ENCODE measurements at places on chromosomes 6 and 20.

DNA sequence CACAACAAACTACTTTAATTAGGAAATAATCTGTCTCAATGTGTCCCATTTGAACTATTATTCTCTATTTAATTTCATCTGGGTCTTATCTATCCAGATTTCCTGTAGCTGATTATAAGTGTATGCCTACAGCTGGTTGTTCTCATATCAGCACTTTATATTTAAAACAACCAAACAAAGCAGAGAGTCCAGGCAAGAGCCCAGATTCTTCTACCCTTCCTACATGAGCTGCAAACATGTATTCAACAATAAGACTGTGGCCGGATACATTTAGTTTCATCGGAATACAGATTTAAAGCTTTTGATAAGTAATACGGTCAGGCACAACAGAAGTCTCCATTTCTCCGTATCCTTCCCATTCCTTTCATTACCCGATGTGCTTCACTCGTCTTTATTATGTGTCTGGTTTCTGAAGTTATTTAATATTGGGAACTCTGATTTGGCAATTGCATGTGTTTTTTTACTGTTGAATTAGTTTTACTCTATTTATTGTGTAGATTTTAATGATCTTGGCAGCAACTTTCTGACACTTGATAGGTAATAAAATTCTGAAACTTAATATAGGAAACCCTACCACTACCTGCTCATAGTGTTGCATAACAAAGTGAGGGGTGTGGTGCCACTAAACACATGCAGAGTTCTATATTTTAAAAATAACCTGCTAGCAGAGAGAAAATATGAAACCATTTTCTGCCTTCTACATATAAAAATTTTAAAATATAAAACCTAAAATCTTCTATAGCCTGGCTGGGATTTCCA is 653.5 kb upstream of the PTCHD4 start:
- no peak for DNase-seq

- no peak for DNase-seq
Measured at GRCh38 chr6:11978169-11978987, 33.7 kb upstream of the HIVEP1 start.

- no peak for DNase-seq
Measured at GRCh38 chr6:129473546-129473945, 236.4 kb downstream of the ARHGAP18 start.

DNA sequence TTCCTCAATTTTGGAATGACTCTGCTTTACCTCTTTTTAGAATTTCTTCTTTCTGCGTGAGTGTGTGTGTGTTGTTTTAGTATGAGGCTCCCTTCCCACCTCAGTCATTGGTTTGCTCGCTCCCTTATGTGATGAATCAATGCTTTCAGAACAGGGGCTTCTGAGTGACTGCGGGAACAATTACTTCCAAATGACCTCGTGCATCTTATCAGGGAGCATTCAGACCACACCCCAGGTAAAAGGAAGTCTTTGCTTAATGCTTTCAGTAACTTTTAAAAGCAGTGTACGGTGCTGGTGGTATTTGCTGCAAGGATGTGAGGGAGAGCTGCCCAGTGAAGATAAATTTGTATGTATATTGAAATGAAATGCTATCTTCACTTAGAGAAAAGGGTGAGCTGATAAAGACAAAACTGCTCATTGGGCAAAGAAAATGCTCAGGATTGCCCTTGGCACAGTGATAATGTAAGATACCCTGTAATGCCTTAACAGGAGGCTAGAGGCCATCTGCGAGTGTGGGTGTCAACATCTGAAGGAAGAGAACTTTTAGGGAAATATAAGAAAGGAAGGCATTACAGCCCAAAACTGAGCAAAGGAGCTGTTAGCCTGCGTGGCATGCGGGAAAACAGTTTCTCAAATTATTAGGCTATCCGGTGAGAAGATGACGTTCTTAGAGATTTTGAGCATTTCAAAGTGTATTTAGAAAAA is at the start of gene MLIP:
Gene MLIP, plus strand, starts transcription at position 103 of the 705 bp plus-strand sequence. Its CDS starts 37 bp downstream, at position 140.
- no peak for DNase-seq

GRCh38 chr6:40948570-40948969 is 90.5 kb downstream of the UNC5CL start:
- DNase-seq: no peak
